Substantia nigra (tissue), 51 donors: ENCODE measurements at places on chromosomes 1 and 21.

DNA sequence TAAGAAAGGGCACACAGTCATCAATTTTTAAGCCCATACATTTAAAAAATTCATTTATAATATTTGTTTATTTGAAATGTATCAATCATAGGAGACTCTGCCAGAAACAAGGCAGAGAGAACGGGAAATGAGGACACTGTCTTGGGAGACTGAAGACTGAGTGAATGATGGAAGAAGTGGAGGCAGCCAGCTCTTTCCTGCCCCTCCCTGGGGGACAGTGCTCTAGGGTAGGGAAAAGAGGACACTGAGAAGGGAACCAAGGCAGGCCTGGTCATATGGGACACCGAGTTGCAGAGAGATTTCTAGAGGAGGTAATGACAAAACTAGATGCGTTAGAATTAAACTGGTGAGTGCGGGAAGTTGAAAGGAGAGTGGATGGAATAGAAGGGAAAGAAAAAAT lies 31.6 kb downstream of the EEIG2 start:
- no peak for DNase-seq

- DNase-seq, result no peak
Observed at GRCh38 chr1:28456078-28456477, 49.8 kb upstream of the RCC1 start.

DNA sequence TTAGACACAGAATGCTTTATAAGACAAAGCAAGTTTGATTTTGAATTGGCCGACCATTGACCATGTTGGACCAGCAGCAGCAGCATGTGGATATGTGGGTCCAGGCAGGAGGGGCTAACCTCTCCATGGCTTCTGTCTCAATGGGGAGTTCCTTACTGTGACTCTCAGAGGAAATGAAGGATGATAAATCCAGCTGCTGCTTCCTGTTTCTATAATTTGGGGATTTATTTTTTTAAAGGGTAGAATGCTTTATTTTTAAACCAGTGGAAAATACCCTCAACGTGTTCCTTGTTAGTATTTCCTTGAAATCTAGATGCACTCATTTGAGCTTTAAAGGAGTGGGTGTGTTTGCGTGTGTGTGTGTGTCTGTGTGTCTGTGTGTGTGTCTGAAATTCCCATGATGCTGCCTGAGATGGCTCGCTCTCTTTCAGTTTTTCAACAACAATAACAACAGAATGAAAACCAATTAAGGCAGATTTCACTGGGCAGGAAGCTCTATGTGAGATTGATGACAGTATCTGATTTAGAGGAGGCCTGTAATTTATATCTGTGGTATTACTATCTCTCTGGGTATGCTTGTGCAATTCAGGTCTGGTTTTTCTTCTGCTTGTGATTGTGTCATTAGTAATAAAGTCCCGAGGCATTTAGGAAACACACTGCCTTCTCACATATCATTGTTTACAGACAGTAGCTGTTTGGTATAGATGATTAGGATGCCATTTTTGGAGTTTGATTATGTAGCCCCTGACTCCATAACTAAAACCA lies 86.1 kb upstream of the ZNF326 start:
- DNase-seq, result no peak

DNA sequence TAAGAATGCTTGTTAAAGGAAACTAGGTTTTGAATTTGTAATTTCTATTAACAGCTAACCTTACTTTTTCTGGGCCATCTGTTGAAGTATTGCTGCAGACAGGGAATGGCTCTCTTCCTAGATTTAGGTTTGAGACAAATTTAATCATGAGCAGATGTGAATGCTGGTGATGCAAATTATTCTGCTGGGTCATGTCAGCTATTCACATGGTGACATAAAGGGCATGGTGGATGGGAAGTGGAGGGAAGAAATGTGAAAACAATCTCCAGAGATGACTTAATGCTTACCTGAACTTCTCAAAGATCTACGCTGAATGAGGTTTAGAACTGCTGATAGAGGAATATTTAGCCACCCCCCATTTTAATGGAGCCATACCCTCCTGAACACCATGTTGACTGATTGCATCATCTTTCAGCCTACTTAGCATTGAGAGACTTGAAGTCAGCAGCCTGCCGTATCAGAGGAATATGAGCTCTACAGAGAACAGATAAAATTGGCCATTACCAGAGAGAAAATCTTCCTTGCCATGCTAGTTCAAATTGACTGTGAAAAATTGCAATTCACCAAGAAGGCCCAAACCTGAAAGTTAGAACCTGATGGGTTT lies 138.8 kb downstream of the HHAT start:
- no peak for DNase-seq

DNA sequence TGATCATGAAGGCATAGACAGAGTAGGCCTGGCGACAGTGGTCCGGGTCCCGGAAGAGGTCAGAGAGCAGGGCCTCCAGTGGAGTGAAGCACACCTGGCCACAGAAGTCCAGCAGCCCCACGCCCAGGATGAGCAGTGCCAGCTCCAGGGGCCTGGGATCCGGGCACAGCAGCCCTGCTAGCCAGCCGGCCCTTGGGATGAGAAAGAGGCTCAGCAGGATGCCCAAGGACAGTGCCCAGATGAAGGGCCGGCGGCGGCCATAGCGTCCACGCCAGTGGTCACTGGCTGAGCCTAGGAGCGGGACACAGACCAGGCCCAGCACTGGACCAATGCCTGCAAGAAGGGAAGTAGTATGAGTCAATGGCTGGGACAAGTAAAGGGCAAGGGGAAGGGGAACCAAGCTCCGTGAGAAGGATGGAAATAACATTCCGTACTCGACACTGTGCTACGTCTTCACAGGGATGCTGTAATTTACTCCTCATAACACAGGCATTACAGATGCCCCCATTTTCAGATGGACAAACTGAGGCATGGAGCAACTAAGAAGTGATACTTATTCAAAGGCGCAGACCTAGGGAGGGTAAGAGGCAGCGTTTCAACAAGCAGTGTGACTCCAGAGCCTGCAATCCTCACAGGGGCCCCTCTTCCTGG lies 16.9 kb downstream of the SLC45A3 start:
- DNase-seq, result no peak
